ENCODE measurements at places on chromosomes 5 and 9.

- DNase-seq, result no peak
These were observed 245.0 kb downstream of the AUH start for GRCh38 chr9:91116711-91117110.

GRCh38 chr5:61366497-61367240 lies 34.6 kb downstream of the ZSWIM6 start:
- no peak for DNase-seq

DNA sequence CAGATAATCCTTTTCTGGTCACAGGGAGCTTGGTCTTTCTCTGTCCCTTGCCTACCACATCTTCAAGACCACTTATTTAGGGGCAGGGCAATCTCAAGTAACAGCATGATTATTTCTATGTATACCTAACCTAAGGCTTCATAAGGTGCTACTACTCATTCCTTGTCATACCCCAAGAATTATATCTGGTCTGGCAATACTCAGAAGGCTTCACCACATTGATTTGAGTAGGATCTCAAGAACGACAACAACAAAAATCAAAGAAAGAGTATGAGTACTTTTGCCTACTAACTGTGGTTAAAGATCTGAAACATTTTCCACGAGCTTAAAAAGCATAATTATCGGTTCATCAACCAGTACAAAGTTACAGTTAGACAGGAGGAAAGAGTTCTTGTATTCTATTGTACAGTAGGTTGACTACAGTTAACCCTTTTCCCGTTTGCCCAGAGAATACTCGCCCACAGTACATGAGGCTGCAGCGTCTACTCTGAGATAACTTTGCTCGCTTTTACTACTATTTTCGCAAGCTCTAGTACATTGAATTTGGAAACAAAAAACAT lies 41.0 kb downstream of the FANCC start:
- no peak for DNase-seq

DNA sequence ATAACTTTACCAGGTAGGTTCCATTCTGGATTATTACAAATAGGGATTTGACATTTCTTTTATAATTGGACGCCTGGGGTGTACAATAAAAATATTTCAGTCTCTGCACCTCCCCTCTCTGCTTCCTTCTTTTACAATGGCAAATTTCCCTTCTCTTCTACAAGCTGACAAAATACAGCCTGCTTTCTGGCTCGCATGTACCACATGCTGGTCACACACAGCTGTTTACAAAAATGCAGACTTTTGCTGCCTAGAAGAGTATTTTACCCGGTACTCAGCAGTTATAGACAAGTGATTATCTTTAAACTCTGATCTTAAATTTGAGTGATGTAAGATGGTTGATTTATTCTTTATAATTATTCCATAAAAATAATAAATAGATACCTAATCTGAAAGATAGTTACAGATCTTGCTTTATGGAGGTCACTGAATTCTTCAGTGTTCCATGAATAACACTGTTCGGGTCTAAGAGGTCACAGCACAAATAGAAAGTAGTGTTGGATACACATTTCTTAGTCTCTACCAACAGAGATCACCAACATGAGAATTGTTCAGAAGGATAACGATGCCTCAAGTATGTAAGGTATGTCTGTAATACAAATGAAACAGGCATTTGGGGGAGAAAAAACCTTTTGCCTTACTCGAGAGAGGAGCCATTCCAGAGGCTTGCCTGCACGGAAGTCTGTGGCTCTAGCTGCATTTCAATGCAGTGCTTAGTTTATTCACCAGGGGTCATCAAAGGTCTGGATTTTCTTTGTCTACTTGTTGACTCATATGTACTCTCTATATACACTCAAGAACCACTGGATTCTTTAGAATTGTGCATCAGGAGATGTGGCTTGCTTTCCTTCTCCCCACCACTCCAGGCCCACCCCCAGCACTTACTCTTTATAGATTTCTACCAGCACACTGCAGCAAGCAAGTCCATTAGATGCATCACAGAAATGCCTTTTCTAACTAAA lies 206.6 kb upstream of the RFX3 start:
- DNase-seq, result peak; percentile 72

DNA sequence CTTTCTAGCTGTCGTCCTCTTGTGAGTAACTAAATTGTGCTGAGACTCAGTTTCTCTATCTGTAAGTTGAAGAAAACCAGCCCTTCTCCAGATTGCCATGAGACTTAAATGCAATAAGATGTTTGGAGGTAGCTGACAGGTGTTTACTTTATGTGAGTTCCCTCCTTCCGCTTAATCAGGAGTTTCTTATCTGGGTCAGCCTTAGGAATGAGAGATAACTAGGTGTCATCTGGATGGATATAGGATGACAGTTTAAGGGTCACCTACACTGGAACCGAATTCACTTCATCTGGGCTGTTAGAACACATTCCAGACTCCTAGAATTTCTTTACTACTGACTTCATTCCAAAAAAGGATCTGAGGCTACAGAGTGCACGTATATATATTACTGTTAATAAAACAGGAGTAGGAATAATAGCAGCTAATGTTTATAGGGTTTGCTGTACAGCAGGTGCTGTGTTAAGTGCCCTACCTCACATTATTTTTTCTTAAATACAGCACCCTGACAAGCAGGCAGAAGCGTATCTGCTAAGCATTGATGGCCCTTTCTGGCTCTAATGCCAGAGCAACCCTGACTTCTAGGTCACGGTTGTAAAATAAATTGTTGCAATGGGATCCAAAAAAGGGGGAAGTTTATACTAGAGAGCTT lies 30.0 kb upstream of the CPEB4 start:
- DNase-seq, result no peak

GRCh38 chr5:99763021-99763774 lies 772.0 kb upstream of the FAM174A start:
- DNase-seq, result no peak

- DNase-seq, result no peak
These were observed 135.0 kb downstream of the MVB12B start for GRCh38 chr9:126461608-126462007.

DNA sequence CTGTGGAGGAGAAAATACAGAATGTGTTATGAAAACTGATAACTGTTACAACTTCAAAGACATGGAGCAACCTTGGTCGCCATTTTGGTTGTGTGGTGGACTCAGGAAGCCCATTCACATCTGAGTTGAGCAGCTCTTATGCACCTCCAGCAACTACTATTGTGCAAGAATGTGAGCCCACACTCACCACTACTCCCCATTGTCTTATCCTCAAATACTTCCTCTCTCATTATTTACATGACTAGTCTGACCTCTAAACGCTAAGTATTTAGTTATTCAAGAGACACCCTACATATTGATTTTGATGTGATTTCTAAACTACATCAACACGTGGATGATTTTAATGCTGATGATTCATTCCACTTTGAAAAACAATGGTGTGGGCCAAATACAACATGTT lies 516.6 kb upstream of the CLINT1 start:
- DNase-seq, result no peak

DNA sequence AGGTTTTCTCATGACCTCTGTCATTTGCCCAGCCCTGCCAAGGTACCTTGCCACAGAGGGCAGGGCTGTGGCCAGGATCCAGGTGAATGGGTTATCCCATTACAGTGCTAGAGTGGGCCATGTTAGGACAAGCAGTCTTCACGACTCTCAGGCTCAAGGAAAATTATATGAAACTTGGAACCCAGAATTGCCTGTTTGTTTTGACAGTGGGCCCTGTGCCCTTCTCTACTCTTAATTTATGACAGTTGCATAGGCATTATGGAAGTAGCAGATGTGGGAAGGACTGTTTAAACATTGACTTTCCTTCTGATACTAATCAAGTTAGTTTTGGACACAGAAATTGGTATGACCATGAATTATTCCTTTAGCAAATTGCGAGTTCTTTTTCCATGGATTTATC lies 41.7 kb downstream of the ITGA2 start:
- DNase-seq, result no peak

- DNase-seq, result peak; percentile 83
These were observed 47.9 kb downstream of the STOM start for GRCh38 chr9:121322037-121322736.

DNA sequence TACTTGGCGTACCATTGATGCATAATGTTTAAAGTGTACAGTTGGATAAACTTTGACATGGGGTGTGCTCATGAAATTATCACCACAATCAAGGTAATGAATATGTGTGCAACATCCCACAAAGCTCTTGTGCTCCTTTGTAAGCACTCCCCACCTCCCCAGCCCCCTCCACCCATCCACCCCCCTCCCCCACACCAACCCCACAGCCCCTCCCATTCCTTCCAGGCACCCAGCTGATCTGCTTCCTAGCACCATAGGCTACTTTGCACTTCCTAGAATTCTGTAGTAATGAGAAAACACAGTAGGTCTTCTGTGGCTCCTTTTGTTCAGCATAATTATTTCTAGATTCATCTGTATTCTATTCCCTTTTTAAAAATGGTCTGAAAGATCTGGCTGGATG lies 24.5 kb downstream of the FGD3 start:
- no peak for DNase-seq
